GM10248 (cell line): ENCODE measurements at places on chromosomes 4 and X.

GRCh38 chr4:83490876-83491450, 6.1 kb upstream of the ABRAXAS1 start:
- peak; percentile 54 for DNase-seq

DNA sequence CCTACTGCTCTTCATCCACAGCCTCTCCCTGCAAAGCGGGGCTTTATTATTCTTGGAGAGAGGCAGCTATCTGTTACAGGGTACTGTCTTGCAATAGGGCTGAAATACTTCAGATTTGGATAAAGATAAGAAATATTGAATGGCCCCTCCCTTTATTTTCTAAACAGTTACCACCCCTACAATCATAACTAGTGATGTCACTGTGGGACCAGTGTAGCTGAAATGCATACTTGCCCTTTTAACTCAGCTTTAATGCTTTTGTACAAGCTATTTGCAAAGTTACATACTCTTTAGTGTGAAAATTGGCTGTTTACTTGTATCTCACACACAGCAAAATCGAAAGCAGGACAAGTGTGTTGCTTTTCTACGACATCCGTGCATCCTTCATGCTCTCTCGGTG, 261.7 kb upstream of the GATB start:
- no peak for DNase-seq

DNA sequence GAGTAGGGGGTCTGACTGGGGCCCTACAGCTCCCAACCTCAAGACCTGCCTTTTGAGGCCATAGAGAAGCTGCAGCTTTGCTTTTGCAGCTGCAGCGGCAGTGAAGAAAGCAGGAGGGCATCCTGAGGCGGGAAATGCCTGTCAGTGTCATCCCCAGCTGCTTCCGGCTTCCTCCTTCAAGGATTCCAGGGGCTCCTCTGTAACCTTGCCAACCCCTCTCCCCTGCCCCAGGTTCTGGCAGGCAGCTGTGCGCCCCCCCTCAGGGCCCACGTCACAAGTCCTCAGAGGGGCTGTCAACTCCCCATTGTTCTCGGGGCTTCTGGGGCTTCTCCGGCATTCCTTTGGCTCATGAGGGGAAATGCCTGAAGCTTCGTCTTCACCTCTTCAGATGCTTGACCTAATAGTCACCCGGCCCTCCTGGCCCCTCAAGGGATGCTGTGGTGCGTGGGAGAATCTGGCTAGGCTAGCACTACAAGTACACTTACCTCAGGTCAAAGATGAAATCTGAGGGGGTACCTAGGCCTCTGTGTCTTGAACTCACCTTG, 31.9 kb downstream of the APLN start:
- no peak for DNase-seq

DNA sequence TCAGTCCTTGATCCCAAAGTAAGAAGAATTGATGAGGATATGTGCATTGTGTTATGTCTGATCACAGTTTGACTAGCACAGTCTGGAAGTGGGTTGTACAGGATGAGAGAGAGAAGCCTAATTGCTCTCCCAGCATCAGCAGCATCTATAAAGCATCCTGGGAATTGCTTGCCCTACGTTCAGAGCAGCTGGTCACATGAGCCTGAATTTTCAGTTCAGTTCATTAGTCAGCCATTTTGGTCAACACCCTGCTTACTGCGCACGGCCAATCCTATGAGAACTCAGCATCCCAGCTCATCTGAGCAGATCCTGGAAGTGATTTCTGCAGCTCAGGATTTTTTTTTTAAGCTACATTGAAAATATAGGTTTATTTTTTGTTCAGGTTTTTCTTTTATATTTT, at the start of gene RUFY3:
TSS of gene RUFY3 (plus strand) at position 218 of the 400 bp plus-strand sequence. CDS start 610 bp downstream, outside the sequence.
- DNase-seq = no peak

- no peak for DNase-seq
Observed at GRCh38 chr4:168560184-168561180, 63.6 kb downstream of the PALLD start.

- DNase-seq = no peak
Observed at GRCh38 chr4:188811121-188811520, 671.9 kb downstream of the TRIML1 start.
